ENCODE measurements at places on chromosomes 4 and X.

- no peak for DNase-seq
Measured at GRCh38 chr4:80876810-80877209, 153.7 kb upstream of the BMP3 start.

GRCh38 chr4:1232661-1233621 is 16.0 kb downstream of the CTBP1 start:
- DNase-seq, result no peak

DNA sequence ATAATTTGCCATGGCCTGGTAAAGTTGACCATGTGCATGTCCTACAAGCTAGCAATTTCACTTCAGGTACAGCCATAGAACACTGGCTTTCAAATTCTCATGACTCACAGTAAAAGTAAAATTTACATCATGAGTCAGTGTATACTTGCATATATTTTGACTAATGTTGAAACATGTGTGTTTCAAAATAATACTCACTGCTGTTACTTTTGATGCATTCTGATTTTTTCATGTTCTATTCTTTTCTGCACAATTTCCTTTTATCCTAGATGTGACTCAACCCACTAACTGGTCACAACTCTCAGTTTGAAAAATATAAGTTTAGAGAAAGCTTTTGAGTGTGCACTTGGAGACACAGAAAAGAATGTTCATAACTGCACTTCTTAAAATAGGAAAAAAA is 365.7 kb downstream of the FGF13 start:
- DNase-seq, result no peak

GRCh38 chrX:24668111-24668510 is 21.0 kb upstream of the PCYT1B start:
- DNase-seq, result no peak

- DNase-seq, result no peak
Measured at GRCh38 chr4:168441412-168441811, 38.9 kb downstream of the DDX60L start.

DNA sequence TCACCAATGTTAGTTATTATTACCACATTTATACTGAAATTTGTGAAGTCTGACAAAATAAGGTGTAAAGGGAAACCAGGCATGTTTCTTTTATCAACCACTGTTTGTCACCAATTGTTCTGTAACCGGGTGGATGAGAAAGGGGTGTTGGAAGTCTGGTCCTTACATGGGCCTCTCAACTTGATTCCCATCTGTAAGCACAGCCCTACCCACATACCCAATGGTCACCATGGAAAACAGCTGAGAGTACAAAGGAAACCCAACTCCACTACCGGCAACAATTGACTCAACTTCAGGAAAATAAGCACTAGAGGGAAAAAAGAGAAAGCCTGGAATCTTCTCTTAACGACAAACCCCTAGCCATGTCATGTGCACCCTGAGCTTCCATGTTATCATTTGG is 70.8 kb upstream of the PTCHD1 start:
- no peak for DNase-seq
